Liver (tissue), 10 donors: ENCODE measurements at places on chromosomes 5 and 9.

GRCh38 chr5:96431376-96432187 is 1.5 kb downstream of the PCSK1 start:
- H3K4me3 ChIP-seq = no peak overlapping the region
- H3K36me3 ChIP-seq = no peaks in the 10 kb centered on the region
- peaks cover 4% of the 10 kb centered on the region for H3K27me3 ChIP-seq
- H3K27ac ChIP-seq = no peak overlapping the region
- H3K4me1 ChIP-seq = peaks cover 6% of the 10 kb centered on the region
- DNase-seq = no peak

GRCh38 chr5:93145767-93146166 is 435.3 kb downstream of the NR2F1-AS1 start:
- H3K27ac ChIP-seq = no peak overlapping the region
- no peaks in the 10 kb centered on the region for H3K4me1 ChIP-seq
- no peaks in the 10 kb centered on the region for H3K36me3 ChIP-seq
- H3K4me3 ChIP-seq = no peak overlapping the region
- DNase-seq = no peak
- H3K27me3 ChIP-seq = no peaks in the 10 kb centered on the region

GRCh38 chr5:40367255-40367654 is 312.5 kb upstream of the PTGER4 start:
- DNase-seq = no peak
- no peak overlapping the region for H3K27ac ChIP-seq
- H3K27me3 ChIP-seq = no peaks in the 10 kb centered on the region
- no peak overlapping the region for H3K4me3 ChIP-seq
- no peaks in the 10 kb centered on the region for H3K36me3 ChIP-seq

DNA sequence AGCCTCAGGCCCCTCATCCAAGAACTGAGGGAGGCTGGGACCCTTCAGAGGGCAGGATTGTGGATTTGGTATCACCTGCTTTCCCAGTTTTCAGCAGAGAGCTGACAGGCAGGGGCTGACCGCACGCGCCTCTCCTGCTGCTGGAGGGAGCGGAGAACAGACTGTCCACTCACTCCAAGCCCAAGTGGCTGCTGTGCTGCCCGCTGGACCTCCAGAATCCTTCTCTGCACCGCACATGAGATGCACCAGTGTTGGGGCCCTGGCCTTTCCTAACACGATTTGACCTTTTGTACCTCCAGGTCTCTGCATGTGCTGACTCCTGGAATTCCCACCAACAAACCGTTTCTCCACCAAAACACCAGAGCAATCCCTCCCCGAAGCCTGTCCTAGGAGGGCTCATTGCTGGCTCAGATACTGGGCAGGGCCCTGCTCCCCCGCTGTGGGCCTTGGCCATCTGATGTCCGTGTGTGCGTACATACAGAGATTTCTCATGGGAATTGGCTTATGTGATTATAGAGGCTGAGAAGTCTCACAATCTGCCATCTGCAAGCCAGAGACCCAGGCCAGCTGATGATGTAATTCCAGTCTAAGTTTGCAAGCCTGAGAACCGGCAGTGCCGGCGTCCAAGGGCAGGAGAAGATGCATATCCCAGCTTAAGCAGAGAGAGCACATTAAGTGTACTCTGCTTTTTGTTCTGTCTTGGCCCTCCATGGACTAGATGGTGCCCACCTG is 141.7 kb downstream of the GADD45G start:
- no peak for DNase-seq
- H3K4me3 ChIP-seq = no peak overlapping the region
- H3K27ac ChIP-seq = no peak overlapping the region

GRCh38 chr5:78008356-78008967 is 232.3 kb upstream of the TBCA start:
- H3K4me1 ChIP-seq = peaks cover 14% of the 10 kb centered on the region
- H3K27me3 ChIP-seq = no peaks in the 10 kb centered on the region
- DNase-seq = no peak
- H3K36me3 ChIP-seq = no peaks in the 10 kb centered on the region

DNA sequence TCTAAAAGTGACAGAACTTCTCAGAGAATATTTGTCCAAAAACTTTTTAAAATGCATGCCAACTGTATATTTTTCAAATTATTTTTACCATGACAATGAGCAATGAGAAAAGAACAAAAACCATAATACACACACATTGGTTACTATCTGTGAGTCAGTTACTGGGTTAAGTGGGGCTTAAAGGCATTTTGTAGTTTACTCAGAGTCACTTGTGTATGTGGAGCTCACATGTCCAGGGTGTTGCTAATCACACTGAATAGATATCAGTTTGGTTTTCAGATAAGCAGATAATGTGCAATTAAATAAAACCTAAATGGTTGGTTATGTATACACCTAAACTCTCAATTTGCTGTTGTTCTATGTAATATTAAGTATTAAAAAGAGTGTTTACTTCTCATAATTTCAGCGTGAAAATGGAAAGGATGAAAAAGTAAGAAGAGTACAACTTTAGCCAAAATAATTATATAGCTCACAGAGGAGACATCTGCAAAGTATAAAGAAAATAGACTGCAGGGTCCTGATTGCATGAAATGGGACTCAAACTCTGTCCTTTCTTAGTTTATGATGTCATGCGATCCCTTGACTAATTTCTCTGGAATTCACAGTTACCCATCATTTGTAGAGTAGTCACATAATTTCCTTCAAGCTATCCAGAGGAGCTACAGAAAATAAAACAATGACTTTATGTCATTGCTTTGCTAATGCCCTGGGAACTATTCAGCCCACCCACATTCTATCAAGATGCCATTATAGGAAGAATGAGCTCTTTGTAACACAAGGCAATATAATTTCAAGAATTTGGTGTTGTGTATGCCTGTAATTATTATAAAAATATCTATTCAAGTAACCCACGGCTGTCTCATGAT is 388.0 kb upstream of the ZNF608 start:
- H3K4me1 ChIP-seq = no peaks in the 10 kb centered on the region
- H3K36me3 ChIP-seq = no peaks in the 10 kb centered on the region
- H3K27ac ChIP-seq = no peak overlapping the region
- DNase-seq = no peak
- no peaks in the 10 kb centered on the region for H3K27me3 ChIP-seq
- no peak overlapping the region for H3K4me3 ChIP-seq

- no peak overlapping the region for H3K27ac ChIP-seq
- no peaks in the 10 kb centered on the region for H3K4me1 ChIP-seq
- DNase-seq = no peak
- H3K27me3 ChIP-seq = no peaks in the 10 kb centered on the region
Observed at GRCh38 chr5:143258559-143259253, 144.8 kb downstream of the NR3C1 start.
